Activated CD4-positive, alpha-beta memory T cell treated with anti-CD3 and anti-CD28 coated beads for 36 hours (primary cell): ENCODE measurements at places on chromosomes 6 and 20.

DNA sequence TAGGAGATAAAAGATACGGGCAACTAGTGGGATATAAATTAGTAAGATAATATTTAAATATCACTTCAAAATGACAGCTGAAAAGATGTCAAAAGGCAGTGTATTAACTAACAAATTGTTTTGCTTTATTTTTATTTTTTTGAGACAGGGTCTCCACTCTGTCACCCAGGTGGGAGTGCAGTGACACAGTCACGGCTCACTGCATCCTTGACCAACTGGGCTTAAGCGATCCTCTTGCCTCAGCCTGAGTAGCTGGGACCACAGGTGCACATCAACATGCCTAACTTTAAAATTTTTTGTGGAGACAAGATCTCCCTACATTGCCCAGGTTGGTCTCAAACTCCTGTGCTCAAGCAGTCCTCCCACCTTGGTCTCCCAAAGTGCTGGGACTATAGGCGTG is 5.9 kb downstream of the ZNF292 start:
- DNase-seq: no peak

DNA sequence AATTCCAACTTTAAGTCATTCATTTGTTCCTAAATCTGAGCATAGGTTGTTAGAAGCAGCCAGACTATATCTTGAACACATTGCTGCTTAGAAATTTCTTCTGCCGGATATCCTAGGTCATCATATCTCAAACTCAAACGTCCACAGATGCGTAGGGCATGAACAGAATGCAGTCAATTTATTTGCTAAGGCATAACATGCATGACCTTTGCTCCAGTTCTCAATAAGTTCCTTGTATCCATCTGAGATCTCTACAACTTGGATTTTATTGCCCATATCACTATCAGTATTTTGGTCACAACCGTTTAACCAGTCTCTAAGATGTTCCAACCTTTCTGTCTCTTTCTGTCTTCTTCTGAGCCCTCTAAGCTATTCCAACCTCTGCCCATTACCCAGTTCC is 210.9 kb upstream of the MANEA start:
- DNase-seq: no peak

DNA sequence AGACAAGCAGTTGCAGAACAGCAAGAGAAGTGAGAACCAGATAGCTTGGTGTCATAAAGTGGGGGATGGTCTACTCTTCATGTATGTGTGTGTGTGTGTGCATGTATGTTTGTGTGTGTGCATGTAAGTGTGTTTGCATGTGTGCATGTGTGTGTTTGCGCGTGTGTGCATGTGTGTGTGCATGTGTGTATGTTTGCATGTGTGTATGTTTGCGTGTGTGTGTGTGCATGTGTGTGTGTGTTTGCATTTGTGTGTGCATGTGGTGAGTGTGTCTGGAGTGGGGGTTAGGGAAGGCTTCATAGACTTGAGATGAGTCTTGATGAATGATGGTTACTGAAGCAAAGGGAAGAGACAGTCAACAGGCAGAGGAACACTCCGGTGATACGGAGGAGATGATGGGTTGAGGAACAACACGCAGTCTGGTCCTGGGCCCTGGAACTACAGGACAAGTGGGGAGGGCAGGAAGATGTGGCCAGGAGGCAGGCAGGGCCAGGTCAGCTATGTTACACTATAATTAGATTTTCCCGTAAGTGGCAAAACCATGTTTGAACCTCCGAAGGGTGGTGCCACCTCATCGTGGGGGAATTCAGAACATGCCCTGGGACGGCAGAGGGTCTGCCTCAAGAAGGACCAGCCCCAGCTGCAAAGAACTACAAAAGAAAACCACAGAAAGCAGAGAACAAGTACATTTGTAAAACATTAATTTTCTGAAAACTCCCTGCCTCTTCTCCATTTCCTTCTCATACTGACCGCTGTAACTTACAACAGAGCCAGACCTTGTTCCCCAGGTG is 38.7 kb upstream of the PDE10A start:
- DNase-seq: no peak

DNA sequence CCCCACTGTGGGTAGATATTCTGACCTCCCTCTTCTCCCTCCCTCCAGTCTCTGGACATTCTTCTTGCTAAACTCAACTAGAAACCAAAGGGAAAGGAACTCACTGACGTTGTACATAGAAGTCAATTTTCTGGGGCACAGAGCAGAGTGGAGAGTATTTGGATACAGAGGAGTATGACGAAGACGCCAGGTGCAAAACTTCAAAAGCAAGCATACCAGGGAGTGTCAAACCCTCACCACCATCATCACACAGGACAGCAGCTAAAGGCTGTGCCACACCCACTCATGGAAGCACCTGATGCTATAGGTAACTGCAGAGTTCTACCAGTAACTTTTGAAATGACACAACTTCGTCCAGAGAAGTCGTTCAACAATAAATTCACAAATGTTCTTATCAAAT is 64.8 kb downstream of the FYN start:
- DNase-seq: no peak

DNA sequence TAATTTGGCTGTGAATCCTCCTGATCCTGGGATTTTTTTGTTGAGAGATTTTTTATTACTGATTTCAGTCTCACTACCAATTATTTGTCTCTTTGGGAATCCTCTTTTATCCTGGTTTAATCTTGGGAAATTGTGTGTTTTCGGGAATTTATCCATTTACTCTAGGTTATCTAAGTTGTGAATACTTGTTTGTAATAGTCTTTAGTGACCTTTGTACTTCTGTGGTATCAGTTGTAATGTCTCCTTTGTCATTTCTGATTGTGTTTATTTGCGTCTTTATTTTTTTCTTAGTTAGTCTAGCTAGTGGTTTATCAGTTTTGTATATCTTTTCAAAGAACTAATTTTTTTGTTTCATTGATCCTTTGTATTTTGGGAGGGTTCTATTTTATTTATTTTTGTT is 27.3 kb upstream of the ZNF337 start:
- DNase-seq: no peak

DNA sequence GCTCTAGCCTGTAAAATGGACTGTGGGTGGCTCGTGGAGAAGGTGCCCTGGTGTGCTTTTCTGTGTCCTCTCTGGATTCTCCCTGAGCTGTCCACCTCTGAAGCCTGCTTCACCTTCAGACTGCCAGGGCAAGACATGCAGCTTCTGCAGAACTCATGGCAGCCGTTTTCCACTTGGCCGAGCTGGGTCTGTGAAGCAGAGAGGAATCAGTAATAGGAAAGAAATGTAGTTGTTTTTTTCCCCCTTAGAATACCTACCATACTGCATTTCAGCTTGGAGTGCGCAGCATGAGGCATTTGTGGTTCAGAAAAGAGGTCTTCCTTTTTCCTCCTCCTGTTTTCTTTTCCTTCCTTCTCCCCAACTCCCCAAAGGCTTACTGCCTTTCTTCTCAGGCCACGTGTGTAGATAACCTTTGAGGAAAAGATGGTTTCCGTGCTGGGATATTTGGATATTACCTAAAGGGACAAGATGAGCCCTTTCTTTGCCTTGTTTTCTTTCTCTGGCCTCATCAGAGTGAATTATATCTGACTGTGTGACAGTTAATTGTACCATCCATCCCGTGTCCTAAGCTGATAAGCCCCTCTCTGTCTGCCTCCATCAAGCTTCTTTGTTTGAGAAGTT is 39.4 kb downstream of the RREB1 start:
- DNase-seq: no peak

DNA sequence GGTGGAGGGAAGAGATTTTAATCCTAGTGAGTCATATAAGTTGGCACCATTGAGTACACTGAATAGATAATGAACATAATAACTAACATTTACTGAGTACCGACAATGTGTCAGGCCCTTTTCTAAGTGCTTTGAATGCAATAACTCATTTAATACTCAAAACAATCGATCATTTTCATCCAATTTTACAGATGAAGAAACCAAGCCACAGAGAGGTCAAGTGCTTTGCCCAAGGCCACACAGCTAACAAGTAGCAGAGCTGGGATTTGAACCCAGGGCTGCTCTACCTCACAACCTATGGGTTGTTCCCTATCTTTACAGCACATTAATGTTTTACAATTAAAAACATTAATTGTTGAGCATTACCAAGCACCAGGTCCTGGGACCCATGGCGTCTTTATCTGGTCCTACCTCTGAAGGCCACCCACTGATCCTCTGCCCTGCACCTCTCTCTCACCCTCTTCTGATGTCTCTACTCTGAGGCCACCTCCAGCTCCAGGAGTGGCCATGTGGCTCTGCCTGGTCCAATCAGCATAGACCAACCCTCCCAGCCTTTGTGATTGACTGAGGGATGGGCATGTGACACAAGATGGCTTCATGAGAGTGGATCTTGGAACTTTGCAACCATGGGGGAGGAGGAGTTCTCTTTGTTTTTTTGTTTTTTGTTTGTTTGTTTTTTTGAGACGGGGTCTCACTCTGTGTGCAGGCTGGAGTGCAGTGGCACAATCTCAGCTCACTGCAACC is 83.9 kb downstream of the KCNB1 start:
- no peak for DNase-seq

GRCh38 chr6:124436803-124437202 is 525.4 kb upstream of the RNF217 start:
- no peak for DNase-seq
